Inflammatory macrophage treated with lipopolysaccharide for 4 hours (primary cell): ENCODE measurements at places on chromosomes 11 and 22.

GRCh38 chr11:68838572-68838964, 3.1 kb downstream of the CPT1A start:
- no peak for DNase-seq

DNA sequence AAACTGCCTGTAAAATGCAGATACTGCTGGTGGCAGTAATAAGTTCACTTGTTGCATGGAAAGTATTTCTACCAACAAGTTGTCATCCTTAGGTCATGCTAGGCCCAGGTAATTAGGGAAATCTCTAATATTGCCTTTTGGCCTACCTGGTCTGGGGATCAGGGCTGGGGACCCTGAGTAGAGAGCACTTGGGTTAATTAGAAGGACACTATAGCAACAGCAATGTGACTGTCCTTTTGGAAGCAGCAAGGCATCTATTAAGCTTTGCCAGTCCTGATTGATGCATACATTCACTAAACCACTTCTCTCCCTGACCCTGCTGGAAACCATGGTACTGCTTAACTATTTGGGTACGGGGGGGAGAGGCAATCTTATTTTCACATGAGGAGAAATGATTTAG, 86.5 kb upstream of the GNAZ start:
- no peak for DNase-seq

DNA sequence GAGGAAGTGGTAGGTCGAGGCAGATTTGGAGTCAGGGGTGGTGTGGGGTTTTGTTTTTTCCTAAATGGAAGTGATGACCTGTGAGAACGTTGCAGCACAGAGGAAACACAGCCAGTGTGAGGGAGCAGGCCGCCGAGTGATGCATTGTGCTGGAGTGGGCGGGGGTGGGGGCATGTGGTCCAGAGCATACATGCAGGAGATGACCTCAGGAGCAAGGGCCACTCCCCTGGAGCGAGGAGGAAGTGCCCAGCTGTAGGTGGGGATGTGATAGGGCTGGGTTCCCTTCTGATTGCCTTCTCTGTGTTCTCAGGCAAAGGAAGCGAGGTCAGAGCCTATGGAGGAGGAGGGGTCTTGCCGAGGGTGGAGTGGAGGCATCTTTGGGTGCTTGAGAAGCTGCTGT, 81.4 kb downstream of the PPP6R3 start:
- peak; percentile 85 for DNase-seq

DNA sequence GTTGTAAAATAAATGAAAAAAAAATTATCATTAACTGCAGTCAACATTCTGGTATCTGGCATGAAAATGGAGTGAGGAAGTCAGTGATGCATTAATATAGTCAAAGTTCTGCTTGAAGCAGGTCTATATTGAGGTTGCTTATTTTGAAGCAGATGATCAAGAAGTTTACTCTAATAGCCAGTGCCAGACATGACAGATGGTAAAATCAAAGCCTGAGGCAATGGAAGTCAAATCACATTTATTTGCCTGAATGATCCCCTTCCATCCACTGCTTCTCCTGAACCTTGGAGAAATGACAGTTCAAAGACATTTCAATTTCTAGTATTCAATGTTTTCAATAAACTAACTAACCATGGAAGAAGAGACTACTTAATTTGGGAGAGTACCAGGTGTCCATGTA, 430.0 kb downstream of the FAM181B start:
- DNase-seq: no peak

DNA sequence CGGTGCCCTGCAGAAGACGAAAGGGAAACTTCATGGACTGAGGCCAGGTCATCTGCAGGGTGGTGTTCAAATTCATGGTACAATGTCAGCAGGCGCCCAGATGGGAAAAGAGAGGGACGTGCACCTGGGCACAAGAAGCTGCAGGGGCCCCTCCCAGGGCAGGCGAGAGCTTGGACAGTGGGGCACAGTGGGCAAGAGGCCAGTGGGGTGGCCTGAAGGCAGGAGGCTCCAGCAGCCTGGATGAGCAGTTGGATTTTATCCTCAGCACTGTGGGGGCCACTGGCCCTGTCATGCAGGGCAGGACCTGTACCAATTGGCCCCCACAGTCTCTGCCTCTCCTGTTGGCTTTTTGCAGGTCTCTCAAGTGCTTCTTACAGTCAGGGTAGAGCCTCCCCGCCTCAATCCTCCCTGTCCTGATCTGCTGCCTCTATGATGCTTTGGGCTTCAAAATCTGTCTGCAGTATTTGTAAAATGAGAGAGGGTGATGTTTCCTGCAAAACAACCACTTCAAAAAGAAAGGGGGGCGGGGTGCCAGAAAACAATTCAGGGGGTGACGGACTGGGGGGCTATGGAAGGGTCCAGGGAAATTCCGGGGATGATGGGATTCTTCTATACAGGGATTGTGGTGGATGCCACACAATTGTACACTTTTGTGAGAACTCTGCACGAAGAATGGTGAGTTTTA, 1.7 kb upstream of the BID start:
- no peak for DNase-seq
